ENCODE measurements at places on chromosomes 12 and 14. TPM values are rescaled to one million over a fixed set of nuclear protein-coding genes. Genes with fewer than 3 reads are reported as not detected.

DNA sequence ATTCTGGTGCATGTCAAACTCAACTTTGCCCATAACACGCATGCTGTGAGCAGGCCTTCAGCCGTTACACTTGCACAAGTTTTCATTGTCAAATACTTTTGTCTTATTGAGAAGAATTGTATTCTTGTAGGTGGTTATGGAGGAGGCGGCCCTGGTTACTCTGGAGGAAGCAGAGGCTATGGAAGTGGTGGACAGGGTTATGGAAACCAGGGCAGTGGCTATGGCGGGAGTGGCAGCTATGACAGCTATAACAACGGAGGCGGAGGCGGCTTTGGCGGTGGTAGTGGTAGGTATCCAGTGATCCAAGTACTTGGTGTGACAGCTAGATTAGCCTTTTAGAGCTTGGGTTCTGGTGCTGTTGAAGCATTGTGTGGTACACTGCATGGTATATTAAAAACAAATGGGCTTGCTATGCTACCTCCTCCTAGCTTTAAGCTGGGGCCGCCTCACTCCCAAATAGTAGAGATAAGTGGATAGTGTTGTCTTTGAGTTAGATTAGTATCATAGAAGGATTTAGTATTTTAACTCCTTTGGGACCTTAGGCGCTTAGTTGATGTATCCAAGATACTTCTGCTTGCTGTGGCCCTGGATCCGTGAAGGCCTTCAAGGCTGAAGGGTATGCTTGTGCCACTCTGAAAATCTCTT, 2.5 kb downstream of the HNRNPA1 start:
- no peak for DNase-seq

DNA sequence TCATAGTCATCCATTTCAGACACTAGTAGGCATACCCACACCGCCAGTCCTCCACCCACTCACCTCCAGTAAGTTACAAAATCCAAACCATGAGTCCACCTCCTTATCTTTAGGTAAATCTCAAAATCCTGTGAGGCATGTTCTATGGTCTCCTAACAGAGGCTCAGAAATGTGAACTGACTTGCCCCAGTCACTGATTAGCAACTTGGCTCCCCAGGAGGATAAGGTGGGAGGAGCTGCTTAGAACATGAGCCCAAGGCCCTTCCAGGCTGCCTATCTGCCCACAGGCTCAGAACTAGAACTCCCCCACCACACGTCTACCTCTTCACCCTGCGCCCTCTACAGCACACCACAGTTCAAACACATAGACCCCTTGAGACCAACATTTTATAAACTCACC, 19.9 kb downstream of the SETD3 start:
- no peak for DNase-seq

- no peak for DNase-seq
These were observed 161.1 kb downstream of the PIWIL1 start for GRCh38 chr12:130498589-130499385.

GRCh38 chr12:55932551-55932910, 1.6 kb downstream of the DGKA start:
- no peak for DNase-seq

GRCh38 chr12:14340371-14340770, 25.1 kb upstream of the ATF7IP start:
- no peak for DNase-seq

DNA sequence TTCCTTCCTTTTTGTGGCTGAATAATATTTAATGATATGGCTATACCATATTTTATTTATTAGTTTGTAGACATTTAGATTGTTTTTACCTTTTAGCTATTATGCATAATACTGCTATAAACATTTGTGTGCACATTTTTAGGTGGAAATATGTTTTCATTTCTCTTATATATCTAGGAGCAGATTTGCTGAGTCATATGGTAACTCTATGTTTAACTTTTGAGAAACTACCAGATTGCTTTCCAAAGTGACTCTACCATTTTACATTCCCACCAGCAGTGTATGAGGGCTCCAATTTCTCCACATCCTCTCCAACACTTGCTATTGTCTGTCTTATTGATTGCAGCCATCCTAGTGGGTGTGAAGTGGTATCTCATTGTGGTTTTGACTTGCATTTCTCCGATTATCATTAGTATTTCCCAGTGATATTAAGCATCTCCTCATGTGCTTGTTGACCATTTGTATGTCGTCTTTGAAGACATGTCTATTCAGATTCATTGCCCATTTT, 160.2 kb downstream of the KICS2 start:
- DNase-seq = no peak

DNA sequence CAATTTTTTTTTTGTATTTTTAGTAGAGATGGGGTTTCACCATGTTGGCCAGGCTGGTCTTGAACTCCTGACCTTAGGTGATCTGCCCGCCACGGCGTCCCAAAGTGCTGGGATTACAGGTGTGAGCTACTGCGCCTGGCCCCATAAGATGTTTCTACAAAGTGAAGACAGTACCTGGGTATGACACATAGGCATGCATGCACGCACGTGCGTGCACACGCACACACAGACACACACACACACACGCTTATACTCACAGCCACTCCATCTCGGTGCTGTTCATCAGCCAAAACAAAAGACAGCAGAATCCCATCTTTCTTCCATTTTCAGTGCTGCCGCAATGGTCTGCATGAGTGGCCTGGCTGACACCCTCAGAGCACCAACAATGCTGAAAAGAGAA, 63.9 kb downstream of the VCPKMT start:
- no peak for DNase-seq

DNA sequence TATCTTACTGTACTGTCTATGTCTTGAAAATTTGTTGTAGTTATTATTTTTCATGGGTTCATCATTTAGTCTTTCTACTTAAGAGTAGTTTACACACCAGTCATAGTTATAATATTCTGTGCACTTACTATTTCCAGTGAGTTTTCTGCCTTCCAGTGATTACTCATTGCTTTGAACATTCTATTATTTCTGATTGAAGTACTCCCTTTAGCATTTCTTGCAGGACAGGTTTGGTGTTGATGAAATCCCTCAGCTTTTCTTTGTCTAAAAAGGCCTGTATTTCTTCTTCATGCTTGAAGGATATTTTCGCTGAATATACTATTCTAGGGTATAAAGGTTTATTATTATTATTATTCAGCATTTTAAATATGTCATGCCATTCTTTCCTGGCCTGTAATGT, 66.8 kb downstream of the TSPAN8 start:
- DNase-seq = no peak

GRCh38 chr14:92578511-92578910, 64.9 kb downstream of the RIN3 start:
- DNase-seq = no peak

DNA sequence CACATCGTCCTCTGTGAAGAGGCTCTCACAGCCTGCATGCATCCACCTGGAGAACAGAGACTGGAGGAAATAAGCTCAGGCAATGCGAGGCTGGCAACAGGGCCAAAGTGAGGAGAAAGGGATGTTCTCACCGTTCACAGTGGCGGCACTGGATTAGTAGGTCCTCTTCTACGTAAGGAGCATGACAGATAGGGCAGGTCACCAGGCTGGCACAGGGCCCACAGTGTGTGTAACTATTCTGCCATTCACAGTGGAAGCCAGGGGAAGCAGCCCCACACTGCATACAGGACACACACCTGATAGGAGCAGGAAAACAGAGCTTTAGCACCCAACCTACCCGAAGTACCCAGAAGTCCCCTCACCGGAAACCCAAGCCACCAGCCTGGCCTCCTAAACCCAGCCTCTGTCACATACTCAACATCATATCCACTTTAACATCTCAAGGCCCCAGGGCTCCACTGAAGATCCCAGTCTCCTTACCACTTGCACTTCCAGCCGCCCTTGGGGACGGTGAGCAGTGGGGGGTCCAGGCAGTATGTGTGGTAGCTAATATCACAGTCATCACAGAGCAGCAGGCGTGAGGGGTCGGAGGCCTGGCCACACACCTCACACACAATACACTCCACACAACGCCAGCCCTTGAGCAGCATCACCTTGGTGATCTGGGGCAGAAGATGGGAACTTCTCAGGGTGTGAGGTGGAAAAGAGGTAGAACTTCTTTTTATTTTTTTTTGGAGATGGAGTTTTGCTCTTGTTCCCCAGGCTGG, 14.3 kb downstream of the KMT2D start:
- DNase-seq = no peak

DNA sequence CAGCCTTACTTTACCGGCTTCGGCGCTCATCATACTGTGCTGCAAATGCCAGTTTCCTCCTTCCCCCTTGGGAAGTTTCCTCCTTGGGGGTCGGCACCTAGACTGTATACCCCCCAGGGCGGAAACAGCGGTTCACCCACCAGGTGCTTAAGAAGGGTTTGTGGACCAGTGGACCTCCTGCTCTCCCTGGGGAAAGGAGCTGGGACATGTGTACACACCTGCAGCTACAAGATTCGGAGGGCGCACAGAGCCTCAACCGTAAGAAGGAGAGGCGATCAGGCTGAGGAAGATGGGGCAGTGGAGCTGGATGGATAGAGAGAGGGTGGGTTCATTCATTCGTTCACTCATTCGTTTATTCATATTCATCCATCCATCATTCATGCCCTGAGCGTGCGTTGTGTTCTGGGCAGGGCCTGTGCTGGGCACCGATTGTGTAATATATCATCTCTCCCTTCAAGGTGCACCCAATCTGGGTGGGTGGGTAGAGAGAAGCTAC, 717 bp upstream of the ZNF839 start:
- DNase-seq = no peak

GRCh38 chr14:65412032-65412846, at the start of gene FUT8:
Gene FUT8, plus strand, starts transcription at chr14:65412730. Its CDS starts 148,834 bp downstream, at chr14:65561564.
- peak; percentile 92 for DNase-seq

GRCh38 chr12:81417056-81417455, 339.2 kb downstream of the ACSS3 start:
- no peak for DNase-seq

DNA sequence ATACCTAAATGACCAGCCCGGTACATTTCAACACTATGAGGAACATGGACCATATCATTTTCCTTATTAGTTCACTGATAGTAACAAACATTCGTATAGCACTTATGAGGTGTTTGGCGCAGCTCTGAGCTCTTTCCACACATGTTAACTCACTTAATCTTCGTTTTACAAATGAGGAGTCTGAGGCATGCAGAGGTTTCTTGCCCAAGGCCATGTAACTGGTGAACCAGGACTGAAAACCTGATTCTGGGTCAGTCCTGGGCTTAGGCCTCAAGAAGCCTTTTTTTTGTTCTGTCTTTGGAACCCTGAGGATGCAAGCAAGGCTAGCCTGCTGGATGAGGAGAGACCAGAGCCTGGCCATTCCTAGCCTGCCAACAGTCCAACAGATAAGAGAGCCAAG, 55.0 kb downstream of the C14orf132 start:
- no peak for DNase-seq

DNA sequence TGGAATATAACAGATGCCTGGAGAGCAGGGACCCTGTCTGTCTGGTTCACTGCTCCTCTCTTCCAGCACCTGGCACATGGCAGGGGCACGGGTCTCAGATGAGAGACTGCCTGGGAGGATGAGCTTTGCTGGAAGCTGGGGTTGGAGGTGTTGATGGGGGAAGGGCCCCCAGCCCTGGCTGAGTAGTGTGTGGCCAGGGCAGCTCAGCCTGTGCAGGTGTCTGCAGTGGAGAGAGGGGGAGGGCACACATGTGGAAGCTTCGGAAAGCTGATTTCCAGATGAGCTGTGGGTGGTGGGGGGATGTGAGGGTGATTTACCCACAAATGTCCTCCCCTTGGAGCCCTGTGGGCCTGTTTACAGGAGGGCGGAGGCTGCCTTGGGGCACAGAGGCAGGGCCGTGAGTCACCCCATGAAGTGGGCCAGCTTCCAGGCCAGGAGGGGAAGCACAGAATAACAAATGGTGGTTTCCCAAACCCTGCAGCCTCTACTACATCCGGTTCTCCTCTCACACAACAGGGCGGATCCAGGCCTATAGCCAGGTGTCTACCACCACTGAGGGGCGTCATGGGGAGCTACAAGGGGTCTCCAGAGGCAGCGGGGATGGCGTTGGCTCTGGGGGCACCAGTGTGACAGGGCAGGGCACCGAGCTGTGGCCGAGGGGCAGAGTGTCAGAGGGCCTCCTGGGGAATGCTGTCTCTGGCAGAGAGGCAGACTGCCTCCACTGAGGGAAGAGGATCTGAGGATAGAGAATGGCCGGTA, 11.0 kb downstream of the KRT7 start:
- DNase-seq = peak; percentile 77

GRCh38 chr12:93191956-93192355, 185.8 kb upstream of the NUDT4 start:
- DNase-seq = no peak

GRCh38 chr12:83634726-83635267, 948.1 kb downstream of the TMTC2 start:
- DNase-seq = no peak

DNA sequence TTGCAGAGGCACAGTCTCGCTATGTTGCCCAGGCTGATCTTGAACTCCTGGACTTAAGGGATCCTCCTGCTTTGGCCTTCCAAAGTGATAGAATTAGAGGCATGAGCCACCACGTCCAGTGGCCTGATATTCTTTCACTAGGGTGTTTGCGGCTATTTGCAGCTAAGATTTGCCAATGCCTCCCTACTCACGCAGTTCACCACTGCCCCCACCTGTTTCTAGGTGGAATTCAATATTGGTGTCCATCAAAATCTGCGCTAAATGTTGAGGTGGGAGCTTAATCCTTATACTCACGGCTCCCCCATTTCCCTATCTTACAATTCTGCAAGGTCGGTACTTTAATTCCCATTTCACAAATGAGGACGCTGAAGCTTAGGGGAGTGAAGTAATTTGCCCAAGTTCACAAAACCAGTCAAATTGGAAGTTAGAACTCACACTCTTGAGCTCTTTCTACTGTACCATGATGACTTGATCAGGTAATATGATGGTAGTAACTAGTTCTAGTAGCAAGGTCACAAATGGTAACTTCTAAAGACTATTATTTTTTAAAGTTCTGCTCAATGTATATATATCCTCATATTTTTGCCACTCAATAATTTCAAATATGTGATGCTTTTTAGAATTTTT, 22.1 kb upstream of the LRRC9 start:
- peak; percentile 40 for DNase-seq

- DNase-seq = no peak
These were observed 42.1 kb upstream of the GPR132 start for GRCh38 chr14:105107351-105107750.

DNA sequence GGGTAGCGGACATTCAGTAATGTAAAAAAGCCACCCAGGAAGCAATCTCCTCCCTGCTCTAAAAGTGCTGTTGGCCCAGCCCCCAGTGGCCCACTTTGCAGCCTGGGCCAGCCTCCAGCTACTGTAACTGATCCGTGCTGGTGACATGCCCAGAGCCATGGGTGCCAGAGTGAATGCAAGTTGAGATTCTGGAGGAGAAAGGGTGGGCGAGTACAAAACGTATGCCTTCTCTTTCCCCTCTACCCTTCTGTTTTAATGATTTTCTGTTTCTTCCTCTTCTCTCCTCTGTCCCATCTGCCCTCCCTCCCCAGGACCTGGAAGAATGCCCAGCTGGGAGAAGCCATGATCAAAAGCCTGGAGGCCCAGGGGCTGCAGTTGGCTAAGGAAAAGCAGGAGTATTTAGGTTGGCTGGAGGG, 16.9 kb downstream of the PLEKHD1 start:
- DNase-seq = no peak

Gene KRT74
- not detected for polyA plus RNA-seq

Gene GOLT1B
- polyA plus RNA-seq = 39.5 TPM

Gene HNRNPA1
- 3,494 TPM for polyA plus RNA-seq

Gene CIROP
- 0.06 TPM for polyA plus RNA-seq

Gene LHX5
- not detected for polyA plus RNA-seq

Gene CCNB1IP1
- 97.9 TPM for polyA plus RNA-seq

Gene PTCSC3
- polyA plus RNA-seq = 0.95 TPM

Gene RGS6
- polyA plus RNA-seq = 2.0 TPM

Gene PLBD1
- 48.3 TPM for polyA plus RNA-seq

Gene CCDC38
- 0.99 TPM for polyA plus RNA-seq

Gene PITPNM2
- polyA plus RNA-seq = 7.7 TPM

Gene PYM1
- 41.1 TPM for polyA plus RNA-seq

Gene AKAP6
- polyA plus RNA-seq = 4.6 TPM

Gene GPD1
- 72.5 TPM for polyA plus RNA-seq

Gene HOXC9
- 22.4 TPM for polyA plus RNA-seq

Gene SAV1
- 36.1 TPM for polyA plus RNA-seq

Gene PMCH
- 0.33 TPM for polyA plus RNA-seq
